ENCODE measurements at places on chromosomes 7 and 10.

GRCh38 chr7:85322252-85322651 lies 135.4 kb upstream of the SEMA3D start:
- no peak for DNase-seq

DNA sequence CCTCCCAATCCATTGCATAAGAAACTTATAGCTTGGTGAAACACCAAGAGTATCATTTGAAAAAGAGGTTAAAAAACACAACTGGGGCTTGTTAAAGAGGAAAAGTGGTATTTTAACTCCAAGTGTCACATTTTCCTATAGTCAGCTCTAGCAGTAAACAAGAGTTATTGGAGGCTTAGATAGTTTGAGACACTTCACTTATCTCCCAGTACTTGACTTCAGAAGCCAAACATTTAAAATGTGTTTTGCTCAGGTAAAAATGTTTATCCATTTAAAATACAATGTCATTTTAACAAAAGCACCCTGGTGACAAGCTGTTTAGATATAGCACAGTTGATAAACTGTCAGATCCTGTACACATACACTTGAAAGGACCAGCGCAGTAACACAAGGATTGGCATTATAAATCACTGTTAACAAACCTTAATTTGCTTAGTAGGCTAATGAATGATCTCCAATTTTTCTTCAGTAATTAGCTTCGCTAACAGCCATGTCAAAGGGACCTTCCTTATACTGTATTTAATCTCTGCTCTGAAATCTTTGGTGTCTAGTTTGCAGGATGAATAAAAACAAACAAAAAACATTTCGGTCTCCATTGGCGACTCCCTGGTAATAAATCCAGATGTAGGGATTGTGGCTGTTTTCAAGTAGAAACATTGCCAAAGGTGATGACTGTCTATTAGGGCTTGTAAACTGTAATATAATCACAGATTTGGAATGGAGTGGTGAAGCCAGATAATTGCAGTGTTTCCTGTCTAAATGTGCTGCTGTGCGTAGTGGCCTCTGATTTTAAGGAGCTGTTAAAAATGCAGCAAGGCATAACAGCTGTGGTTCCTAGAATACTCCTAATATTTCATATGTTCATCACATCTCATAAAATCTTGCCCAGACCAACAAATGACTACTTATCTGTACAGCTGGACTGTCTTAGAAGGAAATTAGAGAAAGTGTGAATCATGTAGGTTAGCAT lies 545.1 kb downstream of the AUTS2 start:
- no peak for DNase-seq

DNA sequence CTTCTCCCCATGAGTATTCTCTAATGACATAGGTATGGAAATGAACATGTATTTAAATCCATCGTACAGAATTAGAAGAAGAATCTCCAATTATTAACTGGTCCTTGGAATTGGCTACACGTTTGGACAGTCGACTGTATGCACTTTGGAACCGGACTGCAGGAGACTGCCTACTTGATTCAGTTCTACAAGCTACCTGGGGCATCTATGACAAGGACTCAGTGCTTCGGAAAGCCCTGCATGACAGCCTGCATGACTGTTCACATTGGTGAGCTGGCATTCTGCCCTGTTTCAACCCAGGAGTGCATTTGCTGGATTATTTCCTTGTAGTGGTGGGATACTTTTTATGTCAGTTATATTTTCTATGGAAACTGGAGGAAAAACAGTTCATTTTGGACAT lies 32.2 kb downstream of the ZRANB1 start:
- no peak for DNase-seq

- no peak for DNase-seq
Observed at GRCh38 chr10:131983780-131984179, 2.1 kb upstream of the BNIP3 start.

DNA sequence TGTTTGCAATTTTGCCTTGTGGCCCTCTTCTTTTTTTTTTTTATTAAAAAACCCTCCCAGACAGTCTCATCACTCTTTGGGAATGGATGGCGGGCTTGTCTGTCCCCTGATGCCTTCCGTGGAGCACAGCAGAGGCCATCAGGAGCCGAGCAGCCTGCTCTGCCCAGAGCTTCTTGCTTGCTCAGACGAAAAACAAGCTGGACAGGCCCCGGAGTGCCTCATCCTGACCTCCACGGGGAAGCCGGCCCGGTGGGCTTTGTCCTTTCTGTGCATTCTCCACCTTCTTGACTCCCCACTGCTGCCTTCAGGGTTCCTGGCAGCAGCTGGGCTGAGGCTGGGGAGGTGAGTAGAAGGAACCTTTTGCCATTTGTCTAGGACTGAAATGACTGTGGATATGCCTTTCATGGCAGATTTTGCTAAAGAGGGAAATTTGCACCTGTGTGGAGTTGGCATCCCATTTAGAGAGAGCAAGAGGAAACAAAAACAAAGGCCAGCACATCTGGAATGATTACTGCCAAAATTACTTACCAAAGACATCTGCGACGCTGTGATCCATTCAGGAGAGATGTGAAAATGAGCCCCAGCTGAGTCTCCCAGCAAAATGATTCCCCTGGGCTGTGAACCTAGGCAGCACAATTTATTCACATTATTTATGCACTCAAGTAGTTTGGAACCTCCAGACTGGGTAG lies 108.3 kb downstream of the AOAH start:
- no peak for DNase-seq

DNA sequence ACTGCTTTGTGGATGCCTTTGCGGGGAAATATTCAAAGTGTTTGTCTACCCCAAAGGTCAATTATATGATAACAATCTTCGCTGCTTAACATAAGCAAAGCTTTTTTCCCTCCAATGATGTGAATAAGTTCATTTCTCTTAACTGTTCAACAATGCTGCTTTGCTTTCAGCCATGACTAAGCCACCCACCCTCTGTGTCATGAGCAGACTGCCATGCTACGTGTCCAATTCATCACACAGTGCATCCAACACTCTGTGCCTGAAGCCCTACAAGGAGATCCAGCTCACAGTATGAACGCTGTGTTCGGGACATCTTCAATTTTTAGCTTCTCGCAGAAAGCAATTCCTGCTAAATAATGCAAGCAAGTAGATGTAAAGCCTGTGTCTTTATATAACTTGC lies 5.7 kb upstream of the TAS2R40 start:
- no peak for DNase-seq

DNA sequence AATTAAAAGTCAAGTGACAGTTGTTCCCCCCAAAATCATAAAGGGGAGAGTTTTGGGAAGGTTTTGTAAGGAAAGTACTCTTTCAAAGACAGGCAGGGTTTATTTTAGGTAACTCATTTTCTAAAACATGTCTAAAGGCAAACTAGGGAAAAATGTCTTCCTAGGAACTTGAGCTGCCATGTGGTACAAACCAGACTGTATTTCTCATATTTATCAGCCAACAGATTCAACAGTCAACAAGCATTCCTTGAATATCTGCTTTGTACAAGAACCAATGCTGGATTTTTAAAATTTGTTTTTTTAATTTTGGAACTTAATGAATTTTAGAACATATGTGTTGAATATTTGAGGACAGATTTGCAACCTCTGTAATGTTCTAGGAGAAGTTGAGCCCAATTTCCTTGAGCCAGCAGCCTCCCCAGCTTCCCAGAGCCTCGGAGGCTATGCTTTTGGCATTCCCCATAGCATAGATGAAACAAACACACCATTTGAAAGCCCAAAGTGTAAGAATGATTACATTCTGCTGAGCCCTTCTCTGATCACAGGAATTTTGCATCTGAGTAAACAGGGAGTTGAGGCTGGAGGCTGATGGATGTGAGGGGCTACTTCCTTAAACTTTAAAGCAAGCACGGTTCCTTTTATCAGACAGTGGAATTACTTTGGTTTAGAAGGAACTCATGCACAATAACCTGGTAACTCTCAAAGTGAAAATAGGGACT lies 345.1 kb downstream of the RNLS start:
- no peak for DNase-seq

- no peak for DNase-seq
Observed at GRCh38 chr10:688312-689120, 952 bp downstream of the DIP2C start.

DNA sequence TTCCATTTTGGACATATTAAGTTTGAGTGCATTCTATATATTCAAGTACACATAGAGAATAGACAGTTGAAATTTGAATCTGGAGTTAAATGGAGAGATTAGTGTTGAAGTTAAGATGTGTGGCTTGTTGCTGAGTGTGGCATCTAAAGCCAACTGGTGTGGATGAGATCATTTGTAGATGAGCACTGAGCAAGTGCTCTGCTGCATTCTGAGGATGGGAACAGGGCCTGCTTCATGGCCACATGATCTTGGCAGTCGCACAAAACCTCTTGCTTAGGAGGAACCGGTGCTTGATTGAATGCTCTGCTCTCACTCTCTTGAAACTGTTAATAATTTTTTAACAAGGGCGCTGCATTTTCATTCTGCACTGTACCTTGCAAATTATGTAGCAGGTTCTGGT lies 62.0 kb downstream of the EPDR1 start:
- no peak for DNase-seq

- DNase-seq = no peak
Observed at GRCh38 chr7:105623378-105623777, 42.1 kb upstream of the EFCAB10 start.

GRCh38 chr10:110671788-110672579 lies 27.8 kb downstream of the RBM20 start:
- DNase-seq = peak; percentile 84

DNA sequence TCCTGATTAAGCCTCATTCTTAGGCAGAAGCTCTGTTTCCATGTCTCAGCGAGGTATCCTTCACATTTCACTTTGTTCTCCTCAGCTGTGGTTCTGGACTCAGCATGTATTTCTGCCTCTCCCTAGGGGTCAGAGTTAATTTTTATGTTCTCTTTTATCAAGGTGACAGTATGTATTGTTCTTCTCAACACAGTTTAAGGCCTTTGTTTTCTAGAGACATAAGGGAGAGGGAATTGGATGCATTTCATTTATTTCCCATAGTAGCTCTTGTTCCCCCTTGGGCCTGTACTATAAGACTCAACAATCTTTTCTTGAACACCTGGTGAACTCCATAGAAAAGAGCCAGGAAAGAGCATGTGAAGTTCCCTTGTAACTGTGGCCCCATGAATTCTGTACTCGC lies 214.3 kb downstream of the ZWINT start:
- DNase-seq = no peak

- no peak for DNase-seq
Observed at GRCh38 chr10:104774234-104774633, 133.1 kb downstream of the SORCS3 start.

- DNase-seq = no peak
Observed at GRCh38 chr10:132139526-132139925, 47.2 kb upstream of the DPYSL4 start.

DNA sequence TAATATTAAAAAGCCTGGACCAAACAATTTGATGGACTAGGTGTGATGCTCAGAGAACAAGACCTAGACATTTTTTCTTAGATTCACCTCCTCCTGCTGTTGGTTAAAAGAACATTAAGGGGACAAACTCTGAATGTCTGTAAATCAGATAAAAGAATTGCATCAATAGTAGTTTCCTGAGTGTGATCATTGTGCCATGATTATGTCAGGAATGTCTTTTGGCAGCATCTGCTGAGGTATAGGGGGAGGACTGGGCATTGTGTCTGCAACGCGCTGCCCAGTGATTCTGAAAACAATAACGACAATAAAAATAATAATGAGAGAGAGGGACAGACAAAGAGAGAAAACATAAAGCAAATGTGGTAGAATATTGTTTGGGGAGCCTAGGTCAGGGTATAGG lies 6.9 kb downstream of the C7orf57 start:
- DNase-seq = no peak

- DNase-seq = no peak
Observed at GRCh38 chr7:94188350-94188749, 184.2 kb upstream of the BET1 start.

DNA sequence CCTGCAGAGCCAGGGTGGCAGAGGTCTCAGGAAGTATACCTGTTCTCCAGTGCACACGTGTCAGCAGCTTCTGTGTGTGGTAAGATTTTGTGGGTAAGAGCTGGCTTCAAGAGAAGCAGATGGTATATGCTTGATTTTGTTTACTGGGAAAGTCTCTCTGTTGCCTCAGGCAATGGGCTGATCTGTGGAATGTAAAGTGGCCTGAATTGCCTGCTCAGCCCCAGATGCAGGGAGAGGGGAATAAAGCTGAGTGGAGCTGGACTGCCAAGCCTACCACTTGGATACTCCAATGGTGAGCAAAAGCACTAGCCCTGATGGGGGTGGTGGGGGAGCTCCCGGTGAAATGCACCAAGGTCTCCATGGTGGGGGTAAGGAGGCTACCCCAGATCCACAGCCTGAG lies 156.1 kb downstream of the WDR11 start:
- DNase-seq = no peak

GRCh38 chr7:125136755-125137532 lies 207.3 kb upstream of the POT1 start:
- DNase-seq = no peak

- no peak for DNase-seq
Observed at GRCh38 chr7:47556511-47557180, 25.3 kb downstream of the TNS3 start.

DNA sequence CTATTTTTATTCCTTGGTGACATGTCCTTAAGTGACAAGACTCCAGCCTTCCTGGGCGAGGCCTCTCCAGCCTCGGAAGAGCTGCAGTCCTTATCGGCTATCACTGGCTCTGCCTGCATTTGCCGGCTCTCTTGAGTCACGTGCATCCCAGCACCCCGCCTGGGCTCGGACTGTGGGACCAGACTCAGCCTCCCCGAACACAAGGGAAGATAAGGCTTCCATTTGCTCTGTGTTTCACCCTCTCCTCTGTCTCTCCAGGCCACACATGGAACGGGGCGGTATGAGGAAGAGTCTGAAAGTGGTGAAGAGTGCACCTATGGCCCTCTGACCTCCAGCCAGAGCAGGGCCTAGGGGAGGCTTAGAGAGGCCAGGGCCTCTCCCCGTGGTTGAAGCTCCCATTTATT lies 4.7 kb downstream of the GDF2 start:
- DNase-seq = no peak

- no peak for DNase-seq
Observed at GRCh38 chr7:133051066-133051465, 30.8 kb downstream of the CHCHD3 start.

GRCh38 chr10:62745581-62745980 lies 58.9 kb upstream of the ADO start:
- no peak for DNase-seq

DNA sequence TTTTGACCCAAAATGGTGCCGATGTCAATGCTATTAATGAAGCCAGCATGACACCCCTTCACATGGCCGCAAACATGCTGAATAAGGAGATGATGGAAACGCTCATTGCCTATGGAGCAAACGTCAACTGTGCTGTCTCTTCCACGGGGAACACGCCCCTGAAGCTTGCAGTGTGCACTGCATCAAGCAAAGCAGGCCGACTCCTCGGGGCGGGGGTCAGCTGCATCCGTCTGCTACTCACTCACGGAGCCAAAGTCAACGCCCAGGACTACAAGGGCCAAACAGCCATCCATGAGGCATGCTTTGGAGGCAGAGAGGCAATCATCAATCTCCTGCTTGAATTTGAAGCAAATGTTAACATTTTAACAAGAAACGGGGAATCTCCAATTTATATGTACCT lies 4.5 kb downstream of the ANKRD61 start:
- DNase-seq = no peak

DNA sequence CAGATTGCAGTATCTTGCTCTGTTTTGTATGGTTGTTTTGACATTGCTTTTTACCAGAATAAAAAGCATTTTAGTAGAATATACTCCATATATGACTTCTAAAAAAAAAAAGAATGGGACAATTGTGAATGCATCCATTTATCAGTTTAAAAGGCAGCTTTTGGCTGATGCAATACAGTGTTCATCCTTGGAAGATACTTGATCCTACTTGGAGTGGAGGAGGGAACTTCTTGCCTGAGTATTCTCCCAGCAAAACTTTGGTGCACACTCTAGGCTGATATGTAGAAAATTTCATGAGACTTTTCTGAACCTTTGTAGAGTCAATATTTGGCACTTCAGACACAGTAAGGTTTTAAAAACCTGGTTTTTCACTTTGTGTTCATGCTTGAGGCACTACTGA lies 40.2 kb downstream of the WDR11 start:
- no peak for DNase-seq

Measured in stimulated activated CD8-positive, alpha-beta memory T cell treated with anti-CD3 and anti-CD28 coated beads, Interleukin-4, amount 100 ng/mL, for 48 hours (primary cell).